ENCODE measurements at places on chromosomes 6 and 20. TPM values are rescaled to one million over a fixed set of nuclear protein-coding genes. Genes with fewer than 3 reads are reported as not detected.

DNA sequence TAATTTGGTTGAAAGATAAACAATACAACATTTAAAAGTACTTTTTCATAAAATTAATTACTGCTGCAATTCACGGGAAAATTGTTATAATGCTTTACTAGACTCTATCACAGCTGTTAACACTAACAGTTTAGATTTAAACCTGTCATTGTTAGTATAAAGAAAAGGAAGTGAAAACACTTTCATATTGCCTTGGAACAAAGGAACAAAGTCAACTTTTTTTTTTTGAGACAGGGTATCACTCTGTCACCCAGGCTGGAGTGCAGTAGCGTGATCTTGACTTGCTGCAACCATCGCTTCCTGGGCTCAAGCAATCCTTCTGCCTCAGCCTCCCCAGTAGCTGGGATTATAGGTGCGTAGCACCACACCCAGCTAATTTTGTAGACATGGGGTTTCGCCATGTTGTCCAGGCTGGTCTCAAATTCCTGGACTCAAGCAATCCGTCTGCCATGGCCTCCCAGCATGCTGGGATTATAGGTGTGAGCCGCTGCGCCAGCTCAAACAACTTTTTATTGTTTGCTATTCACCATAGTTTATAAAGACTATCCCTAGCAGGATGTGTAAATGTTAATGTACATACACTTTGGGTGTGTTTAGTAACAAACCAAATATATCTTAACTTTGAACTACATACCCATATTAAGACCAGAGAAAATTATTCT lies 22.1 kb downstream of the SLC35A1 start:
- DNase-seq: no peak

DNA sequence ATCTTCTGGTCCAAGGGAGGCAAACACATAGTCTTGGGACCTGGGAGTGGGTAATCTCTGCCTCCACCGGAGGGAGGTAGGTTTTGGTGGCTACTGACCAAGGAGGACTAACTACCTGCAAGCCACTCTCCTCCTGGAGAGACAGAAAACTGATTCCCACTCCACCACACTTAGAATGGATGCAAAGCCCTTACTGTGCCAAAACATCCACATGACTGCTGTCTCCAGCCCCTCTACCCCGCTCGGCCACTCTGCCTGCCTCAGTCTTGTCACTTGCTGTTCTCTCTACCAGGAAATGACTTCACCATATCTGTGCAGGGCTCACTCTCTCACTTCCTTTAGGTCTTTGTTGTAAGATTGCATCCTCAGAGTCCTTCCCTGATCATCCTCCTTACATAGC lies 129.5 kb upstream of the ARG1 start:
- DNase-seq: peak; percentile 5

- no peak for DNase-seq
Observed at GRCh38 chr6:67391955-67392354, 1243.1 kb upstream of the ADGRB3 start.

DNA sequence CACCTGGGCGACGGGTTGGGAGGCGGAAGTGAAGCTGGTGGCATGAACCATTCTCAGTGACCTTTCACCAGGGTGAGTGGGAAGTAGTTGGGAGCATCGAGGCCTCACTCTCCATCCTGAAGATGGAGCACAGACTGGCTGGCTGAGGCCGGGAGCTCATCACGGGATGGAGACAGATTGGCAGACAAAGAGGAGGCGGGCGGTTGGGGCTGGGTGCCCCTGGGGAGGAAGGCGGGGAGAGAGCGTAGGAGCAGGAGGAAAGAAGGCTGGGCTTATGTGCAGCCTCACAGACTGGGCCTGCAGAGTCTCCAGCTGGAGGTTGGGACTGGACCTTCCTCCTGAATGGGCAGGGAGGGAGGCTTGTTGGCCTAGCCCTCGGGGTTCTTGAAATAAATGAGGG lies 44.2 kb upstream of the SCRT2 start:
- no peak for DNase-seq

GRCh38 chr20:10076126-10077080 lies 41.6 kb downstream of the ANKEF1 start:
- DNase-seq: peak; percentile 89

DNA sequence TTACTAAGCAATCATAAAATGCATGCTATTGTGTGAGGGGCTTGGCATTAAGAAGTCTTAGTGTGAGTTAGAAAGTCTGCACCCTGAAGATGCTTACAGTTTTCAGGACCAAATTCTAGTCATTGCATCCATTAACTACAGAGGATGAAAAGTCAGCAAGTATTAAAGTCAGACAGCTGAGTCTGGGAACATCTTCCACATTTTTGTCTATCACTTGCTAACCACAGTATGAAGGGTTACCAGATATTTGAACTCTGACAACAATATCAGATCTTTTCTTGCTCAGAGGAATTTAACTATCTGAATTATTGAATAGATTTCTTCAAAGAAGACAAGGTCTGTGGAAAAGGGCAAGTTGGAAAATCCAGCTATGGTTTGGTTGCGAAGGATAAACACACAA lies 264.4 kb downstream of the BTBD9 start:
- DNase-seq: no peak

DNA sequence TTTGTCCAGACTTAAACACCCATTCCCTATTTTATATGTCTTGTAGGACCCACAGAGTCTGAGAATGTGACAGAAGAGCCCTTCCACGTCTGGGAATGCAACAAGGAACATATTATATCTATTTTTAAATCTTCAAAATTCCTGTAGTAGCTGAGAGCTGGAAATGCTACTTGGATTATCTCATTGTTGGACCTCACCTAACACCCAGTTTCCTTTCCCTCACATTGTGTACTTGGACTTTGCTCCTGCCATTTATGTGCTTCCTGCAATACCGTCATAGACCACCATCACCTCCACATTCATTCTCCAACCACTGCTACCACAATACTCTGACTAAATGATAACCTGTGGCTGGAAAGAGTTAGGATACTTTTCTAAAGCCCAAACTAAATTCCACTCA lies 335.4 kb downstream of the COL12A1 start:
- peak; percentile 11 for DNase-seq

GRCh38 chr6:39218868-39219567 lies 10.3 kb downstream of the KCNK5 start:
- DNase-seq: no peak

DNA sequence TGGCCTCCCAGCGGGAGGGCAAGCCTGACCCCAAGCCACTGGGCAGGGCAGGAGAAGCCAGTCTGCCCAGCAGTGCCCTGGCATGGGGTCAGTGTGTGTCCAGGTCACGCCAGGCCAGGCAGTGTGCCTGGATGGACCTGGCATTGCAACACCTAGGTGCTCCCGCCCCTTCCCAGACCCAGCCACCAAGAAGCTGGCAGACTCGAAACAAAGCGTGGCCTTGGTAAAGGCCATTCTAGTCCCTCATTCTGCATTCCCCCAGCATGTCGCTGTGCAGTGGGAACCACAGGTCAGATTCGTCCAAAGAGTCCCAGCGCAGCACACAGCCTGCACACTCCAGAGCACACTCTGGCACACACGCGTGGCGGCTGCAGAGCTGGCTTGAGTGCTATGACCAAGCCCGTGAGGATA lies 19.3 kb upstream of the APMAP start:
- DNase-seq: no peak

DNA sequence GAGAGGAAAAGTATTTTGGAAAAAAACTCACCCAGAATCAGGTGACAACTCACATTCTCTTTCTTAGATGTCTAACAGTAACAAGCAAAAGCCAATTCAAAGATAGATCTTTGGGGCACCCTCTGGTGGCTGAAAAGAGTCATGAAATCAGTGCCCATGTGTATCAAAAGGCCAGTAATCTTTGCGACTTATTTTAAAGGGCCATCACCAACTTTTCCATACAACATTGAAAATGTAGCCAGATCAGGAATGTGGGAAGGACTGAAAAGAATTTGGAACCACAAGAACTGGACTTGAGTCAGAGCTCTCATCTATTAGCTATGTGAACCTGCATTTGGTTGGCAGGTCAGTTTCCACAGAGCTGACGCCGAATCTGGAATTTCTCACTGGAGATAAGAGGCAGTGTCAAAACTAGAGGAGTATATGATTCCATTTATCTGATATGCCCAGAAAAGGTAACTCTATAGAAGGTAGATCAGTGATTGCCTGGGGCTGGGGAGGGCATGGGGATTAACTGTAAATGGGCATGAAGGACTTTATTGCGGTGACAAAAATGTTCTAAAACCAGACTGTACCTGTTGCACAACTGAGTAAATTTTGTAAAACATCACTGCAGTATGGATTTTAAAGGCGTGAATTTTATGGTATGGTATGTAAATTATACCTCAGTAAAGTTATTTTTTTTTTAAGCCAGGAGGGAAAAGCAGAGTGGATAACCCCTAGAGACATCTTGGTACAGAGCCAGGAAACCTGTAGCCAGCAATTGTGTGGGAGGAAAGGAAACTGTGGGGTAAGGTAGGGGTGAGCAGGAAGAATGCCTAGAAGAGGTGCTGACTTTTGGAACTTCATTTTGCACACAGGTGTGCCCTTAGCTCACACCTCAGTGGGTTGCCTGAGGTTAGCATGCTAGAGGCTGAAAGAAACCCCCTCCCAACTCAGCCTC lies 117.1 kb upstream of the ASF1A start:
- DNase-seq: peak; percentile 82

DNA sequence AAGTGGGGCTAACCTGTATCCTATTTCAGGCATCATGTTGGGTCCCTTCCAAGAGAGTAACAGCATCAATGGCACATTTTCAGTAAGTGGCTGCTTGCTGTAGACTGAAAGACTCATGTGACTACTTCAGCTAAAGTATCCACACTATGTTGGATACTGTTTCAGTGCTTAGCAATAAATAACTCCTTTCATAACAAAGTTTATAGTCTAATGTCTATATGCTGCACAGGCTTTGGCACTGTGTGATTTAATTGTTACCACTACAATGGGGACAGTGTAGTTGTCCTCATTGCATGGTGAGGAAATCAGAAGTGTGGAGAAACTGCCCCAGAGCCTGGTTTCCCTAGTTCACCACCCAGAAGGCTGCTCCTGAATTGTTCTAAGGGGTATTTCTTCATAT lies 318.0 kb upstream of the PTCHD4 start:
- peak; percentile 8 for DNase-seq

GRCh38 chr6:98124171-98124570 lies 710.2 kb upstream of the POU3F2 start:
- peak; percentile 92 for DNase-seq

DNA sequence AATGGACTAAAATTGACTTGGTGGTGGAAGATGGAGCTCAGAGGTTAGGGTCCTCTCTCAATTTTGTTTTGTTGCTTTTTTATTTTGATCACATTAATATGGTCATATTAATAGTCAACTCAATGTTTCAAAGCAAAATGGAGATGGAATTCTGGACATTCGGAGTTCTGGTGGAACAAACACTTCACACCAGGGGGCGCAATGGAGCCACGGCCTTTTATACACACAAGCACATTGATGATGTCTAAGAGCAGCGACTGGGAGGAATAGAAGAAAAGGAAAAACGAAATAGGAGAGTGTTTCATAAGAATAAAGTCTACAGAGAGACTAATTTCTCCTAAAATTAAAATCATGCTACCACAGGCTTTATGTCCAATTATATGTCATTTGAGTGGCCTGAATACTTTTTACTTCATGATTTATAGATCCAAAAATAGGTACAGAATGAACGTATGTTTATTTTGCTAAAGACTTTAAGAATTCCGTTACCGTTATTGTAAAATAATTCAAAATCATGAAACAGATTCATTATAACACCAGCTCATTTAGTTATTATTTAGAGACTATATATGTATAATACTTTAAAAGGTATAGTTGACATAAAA lies 197.6 kb upstream of the SASH1 start:
- peak; percentile 53 for DNase-seq

DNA sequence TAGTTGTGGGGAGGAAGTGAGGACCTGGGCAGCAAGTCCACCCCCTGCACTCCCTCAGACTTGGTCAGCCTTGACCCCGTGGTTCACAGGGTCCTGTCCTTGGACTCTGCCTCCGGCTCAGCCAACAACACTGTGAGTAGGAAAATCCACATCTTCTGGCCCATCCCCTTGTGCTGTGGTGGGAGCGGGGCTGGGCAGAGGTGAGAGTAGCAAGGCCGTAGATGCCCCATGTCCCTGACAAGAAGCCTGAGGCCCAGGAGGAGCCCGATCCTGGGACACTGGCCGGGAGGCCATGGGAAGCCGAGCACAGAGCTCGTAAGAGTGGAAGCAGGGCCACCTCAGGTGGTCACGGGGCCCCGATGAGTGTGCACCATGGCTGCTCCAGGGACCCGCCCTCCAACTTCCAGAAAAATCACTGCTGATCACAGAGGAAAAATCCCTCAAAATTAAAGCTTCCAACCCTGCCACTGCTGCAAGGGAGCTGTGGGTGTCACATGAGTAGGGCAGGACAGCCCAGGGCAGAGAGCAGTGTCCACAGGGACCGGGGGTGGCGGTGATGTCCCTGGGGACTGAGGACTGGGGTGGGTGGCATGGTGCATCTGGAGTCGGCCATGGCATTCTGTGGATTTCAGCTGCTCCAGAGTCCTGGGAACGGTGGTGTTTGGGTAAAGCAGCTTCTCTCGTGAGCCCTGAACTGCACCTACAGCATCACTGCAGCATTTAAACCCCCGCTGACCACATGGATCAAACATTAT lies 189.4 kb downstream of the DLL1 start:
- no peak for DNase-seq

- no peak for DNase-seq
Observed at GRCh38 chr20:11469795-11470435, 447.8 kb upstream of the BTBD3 start.

GRCh38 chr6:42911171-42912021 lies 4.5 kb upstream of the PTCRA start:
- no peak for DNase-seq

DNA sequence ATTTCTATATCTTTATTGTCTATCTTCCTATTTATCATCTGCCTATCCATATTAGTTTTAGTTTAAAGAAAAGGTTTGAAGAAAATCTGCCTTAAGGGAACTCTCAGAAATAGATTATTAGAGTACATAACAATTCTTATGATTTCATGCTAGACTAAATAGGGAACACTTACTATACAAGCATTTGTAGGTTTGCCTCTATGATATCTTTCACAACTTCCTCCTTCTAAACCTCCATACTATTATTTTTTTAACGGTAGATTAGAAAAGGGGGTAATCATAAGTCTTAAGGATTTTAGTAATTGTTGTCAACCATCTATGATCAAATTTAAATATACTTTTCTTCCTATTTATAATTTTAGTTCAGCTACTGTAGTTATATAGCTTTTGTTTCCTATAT lies 11.6 kb upstream of the DSE start:
- no peak for DNase-seq

- DNase-seq: no peak
Observed at GRCh38 chr6:107488875-107489635, 862 bp upstream of the SOBP start.

Gene TRIM10
- not detected for total RNA-seq

Gene EYA4
- total RNA-seq: 23.7 TPM

Gene SLC16A10
- total RNA-seq: 5.2 TPM

Gene UST
- 14.0 TPM for total RNA-seq

Gene GPR63
- total RNA-seq: 1.3 TPM

Gene WFDC5
- not detected for total RNA-seq

Gene PLCB1
- total RNA-seq: 7.2 TPM

Gene PLEKHG1
- 0.63 TPM for total RNA-seq
